ENCODE measurements at places on chromosomes 4 and X.

- no peak for DNase-seq
Measured at GRCh38 chr4:185734214-185734613, 77.8 kb downstream of the SORBS2 start.

- DNase-seq: no peak
Measured at GRCh38 chr4:152961014-152961772, 25.1 kb downstream of the FHDC1 start.

DNA sequence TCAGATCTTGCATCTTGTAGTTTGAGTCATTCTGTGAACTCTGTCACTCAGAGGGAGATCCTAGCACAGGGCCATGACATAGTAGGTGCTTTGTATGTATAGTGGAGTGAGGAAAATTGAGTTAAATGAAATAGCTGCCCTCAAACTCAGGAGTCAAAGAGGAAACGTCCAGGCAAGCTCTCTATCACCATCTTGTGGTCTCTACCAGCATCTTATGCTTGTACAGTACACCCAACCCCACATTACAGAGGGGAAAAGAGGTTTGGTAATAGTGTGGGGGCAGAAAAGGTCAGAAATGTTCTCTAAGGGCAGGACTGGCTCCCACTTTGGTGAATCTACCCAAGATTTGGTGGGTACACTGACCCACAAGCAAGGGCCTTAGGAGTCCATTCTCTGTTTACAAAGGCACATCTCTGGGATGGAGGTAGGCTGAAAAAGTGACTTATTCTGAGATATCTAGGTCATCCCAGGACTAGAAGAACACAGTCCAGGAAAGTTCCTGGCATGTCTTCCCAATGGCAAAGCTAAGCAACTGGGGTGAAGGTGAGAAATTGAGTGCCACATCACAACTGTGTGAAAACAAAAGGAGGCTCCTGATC lies 131.8 kb downstream of the OR13H1 start:
- DNase-seq: no peak

DNA sequence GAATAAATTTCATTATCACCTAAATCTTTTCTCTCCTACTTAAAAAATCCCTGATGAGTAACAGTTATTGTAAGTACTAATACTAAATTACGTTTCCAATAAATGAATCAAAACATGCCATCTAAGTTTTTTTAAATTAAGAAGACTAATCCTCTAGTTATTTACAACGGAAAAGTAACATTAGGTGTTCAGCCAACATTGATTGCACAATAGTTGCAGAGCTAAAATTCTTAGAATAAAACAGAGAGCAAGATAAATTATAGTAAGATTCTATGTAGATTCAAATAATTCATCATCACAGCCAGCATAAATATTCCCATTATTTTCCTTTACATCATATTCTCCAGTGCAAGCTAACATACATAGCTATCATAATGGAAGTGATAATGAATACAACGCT lies 139.2 kb downstream of the HDX start:
- DNase-seq: no peak

GRCh38 chrX:57406149-57406548 lies 119.6 kb downstream of the FAAH2 start:
- no peak for DNase-seq

- no peak for DNase-seq
Measured at GRCh38 chrX:56975611-56976010, 19.7 kb downstream of the SPIN3 start.

DNA sequence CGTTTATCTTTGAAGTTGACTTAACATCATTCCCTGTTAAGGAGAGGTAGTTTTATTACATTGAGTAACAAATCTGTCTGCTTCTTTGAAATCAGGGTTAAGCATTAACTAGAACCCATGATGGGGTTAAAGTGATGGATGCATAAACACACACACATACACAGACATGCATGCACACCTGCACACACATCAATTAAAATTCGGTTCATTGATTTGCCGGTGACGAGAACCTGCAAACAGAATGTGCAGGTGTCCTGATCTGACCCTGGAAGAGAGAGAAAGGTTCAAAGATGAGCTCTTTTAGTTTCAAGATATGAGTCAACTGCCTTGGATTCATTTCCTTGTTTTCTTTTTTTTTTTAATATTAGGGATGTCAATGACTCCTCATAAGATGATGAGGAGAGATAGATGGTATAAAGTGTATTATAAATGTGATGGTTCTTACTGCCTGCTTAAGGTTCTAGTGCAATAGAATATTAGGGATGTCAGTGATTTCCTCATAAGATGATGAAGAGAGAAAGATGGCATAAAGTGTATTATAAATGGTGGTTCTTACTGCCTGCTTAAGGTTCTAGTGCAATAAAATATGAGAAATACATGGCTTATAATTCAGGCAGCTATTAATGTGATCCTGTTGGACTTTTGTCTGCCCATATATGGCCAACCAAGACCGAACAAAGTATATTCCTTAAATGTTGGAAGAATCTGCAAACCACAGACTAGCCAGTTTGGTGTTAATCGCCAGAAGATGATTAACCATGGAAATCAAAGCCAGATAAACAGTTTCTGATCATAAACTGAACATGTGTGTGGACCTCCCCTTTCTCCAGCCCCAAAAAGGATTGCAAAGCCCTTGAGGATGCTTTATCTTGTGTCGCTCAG lies 14.1 kb upstream of the CD99 start:
- DNase-seq: no peak

GRCh38 chrX:154378059-154378798 lies 866 bp upstream of the EMD start:
- DNase-seq: peak; percentile 43

DNA sequence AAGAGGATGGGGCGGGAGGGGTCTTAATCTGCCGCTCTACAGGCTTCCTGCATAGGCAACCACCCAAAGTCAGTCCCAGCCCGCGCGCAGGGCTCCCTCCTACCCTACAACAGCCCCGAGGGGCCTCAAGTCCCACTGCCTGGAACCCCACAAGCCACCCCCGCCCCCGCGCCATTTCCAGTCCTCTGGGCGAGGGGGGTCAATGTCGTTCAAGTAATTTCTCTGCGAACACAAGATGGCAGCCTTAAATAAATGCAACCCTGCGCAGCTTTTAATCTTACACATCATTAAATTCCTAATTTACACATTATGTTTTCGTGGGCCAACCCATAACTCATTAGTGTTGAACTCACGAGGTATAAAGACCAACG lies 92.9 kb downstream of the BCOR start:
- DNase-seq: no peak

DNA sequence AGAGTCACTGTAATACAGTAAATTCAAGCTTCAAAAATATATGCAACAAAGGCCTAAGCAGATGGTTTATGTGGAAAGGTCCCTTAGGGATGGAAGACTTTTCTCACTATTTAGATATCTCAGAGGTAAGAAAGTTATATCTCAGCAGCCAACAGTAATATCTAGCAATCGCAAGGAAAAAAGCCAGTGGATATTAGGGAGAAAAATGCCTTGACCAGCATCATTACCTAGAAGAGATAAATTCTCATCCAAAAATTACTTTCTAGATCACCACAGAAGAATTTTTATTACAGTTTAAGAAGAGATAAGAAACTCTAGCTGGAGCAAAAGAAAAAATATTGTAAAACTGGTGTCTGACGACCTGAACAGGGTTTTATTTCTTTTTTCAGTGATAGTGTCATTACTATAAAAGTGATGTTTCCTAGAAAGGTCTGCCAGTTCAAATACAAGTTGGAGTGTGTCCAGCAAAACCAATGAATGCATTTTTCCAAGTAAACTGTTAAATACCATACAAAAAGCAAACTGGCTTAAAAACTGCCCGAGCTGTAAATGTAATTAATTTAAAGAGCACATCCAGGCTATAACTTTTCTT lies 100.0 kb downstream of the ATP11C start:
- no peak for DNase-seq

- peak; percentile 6 for DNase-seq
Measured at GRCh38 chrX:13864264-13864663, 47.4 kb upstream of the GPM6B start.

DNA sequence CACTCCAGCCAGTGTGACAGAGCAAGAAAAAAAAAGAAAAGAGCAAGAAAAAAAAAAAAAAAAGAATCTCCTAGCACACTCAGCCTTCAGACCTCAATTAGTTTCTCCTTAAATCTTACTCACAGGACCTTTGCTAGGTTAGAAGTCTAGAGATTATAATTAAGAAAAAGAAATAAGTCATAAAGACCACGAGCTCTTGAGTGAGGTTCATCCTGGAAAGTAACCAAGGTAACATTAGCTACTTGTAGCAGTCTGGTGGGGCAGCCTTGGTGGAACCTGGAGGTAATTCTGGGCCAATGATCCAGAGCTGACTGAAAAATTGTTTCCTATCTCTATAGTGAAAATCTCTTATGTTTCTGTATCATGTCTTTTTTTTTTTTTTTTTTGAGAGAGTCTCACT lies 21.2 kb upstream of the DDX3X start:
- DNase-seq: no peak

- no peak for DNase-seq
Measured at GRCh38 chrX:71617742-71618141, 569 bp downstream of the CXCR3 start.

GRCh38 chrX:149515954-149516602 lies 11.0 kb upstream of the IDS start:
- no peak for DNase-seq

DNA sequence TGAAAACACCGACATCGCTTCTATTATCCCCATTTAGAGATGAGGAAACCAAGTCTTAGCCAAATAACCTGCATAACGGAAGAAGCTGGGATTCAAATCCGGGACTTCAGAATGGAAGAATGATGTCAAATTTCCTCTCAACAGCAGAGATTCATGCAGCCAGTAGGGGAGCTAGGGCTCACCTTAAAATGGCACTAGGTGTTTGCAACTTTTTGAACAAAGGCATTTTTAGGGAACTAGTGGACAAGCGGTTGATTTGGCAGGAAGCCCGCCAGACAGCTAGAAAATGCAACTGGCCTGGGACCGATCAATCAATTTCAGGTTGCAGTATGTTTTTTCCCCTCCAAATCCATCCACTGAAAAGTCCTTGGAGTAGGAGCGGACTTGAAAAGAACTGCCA lies 224.2 kb downstream of the PTTG2 start:
- no peak for DNase-seq

- DNase-seq: no peak
Measured at GRCh38 chr4:132228676-132229075, 920.4 kb upstream of the PCDH10 start.

- DNase-seq: no peak
Measured at GRCh38 chrX:12751887-12752286, 39.3 kb upstream of the PRPS2 start.

GRCh38 chr4:187190390-187190789 lies 466.7 kb upstream of the FAT1 start:
- no peak for DNase-seq

GRCh38 chrX:9789555-9789954 lies 3.3 kb downstream of the SHROOM2 start:
- DNase-seq: no peak

DNA sequence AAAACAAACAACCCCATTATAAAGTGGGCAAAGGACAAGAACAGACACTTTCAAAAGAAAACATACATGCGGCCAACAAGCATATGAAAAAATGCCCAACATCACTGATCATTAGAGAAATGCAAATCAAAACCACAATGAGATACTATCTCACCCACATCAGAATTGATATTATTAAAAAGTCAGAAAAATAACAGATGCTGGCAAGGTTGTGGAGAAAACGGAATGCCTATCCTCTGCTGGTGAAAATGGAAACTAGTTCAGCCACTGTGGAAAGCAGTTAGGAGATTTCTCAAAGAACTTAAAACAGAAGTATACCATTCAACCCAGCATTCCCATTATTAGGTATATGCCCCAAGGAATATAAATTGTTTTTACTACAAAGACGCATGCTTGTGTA lies 112.5 kb downstream of the JADE1 start:
- DNase-seq: no peak

DNA sequence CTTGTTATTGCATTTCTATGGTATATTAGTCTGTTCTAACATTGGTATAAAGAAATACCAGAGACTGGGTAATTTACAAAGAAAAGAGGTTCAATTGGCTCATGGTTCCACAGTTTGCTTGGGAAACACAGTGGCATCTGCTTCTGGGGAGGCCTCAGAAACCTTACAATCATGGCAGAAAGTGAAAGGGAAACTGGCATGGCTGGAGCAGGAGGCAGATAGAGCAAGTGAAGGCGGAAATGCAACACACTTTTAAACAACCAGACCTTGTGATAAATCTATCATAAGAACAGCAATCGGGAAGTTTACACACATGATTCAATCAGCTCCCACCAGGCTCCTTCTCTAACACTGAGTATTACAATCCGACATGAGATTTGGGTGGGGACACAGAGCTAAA lies 346.6 kb upstream of the GNPDA2 start:
- no peak for DNase-seq

DNA sequence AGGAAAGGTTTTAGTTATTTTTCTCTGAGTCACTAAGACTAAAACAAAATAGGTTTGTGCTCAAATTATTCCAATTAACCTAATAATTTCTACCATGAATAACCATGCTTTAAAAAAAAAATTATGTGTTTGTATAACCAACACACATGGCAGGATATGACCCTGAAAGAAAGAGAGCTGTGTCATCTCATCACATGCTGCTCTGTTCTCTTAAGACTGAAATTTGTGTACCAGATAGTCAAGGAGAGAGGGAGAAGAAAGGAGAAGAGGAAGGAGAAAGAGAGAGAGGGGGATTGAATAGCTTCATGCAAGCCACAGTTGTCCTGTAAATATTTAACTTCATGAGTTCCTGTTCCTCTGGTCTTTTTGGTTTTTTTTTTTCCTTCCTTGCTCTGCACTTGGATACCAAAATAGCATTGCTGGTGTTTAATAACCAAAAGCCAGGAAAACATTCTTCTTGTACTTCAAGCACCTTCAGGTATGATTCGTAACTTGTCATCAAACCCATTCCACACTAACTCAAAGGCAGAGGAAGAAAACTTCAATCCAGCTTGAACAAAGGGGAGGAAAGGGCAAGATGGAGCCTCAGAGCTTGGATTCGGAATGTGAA lies 6.4 kb upstream of the PROM1 start:
- no peak for DNase-seq

DNA sequence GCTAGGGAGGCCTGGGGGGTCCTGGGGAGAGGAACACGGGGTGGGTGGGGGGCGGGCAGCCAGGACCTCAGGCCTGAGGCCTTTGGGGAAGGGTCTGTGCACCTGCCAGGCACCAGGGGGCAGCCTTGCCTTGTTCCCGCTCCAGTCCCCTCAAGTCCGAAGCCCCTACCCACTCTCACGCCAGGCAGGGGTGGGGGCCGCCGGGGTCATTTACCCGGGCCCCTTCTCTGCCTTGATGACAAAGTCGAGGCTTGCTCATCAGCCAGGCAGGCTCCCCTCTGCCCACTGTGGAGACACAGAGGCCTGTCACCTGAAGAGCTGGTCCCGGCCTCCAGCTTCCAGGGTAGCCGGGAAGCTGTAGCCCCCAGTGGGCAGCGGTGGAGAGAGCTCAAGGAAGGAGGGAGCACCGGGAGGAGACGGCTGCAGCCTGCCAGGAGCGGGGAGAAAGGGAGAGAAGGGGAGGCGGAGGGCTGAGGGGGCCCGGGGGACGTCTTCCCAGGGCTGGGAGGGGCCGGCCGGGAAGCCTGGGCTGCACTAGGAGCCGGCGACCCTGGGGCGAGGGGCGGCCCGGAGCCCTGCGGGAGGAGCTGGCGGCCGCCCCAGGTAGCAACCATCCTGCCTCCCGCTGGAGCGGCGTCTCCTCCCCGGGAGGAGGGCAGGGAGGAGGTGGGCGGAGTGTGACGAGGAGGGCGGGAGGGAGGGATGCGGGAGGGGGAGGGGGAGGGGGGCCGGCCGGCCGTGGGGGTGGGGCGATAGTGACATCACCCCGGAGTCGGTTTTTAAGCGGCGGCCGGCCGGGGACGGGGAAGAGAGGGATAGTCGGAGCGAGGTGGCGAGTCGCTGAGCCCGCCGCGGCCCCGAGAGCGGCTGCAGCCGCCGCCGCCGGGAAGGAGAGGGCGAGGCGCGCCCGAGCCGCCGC lies at the start of gene SLC6A8:
TSS of gene SLC6A8 (plus strand) at position 806 of the 919 bp plus-strand sequence. CDS start 649 bp downstream, outside the sequence.
- DNase-seq: peak; percentile 57
